Amygdala (tissue), 56 donors: ENCODE measurements at places on chromosomes 5 and 9.

DNA sequence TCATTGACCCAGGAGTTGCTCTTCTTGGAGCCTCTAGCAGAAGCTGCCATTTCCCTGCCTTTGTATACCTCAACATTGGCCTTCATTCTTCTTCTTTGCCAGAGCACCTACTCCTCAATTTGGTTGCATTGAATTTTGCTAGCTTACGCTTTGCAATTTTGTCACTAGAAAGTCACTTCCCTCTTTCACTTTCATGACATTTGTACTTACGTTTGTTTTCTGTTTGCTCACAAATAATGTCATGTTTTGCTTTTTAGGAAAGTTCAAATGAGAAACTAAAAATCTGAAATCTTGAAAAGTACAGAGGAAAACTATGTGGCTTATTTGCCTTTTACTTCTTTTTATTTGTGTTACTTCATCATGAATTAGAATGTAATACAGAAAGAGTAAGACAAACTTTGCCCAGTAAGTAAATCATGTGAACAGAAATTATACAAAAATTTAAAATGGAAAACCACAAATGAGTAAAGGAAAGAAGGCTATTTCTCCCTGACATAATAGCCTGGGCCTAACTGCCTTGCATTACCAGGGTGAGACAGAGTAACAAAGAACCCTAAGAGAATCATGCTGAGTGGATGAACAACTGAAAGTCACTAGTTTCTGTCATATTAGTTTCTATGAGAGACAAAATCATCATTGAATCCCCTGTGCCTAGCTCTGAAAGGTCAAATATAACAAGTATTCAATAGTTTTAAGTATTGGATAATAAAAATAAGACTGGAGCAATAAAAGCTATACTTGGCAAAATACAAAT lies 7.4 kb upstream of the IFNA1 start:
- no peak for DNase-seq

- no peak for DNase-seq
These were observed 186.7 kb upstream of the NR4A3 start for GRCh38 chr9:99635032-99635431.

DNA sequence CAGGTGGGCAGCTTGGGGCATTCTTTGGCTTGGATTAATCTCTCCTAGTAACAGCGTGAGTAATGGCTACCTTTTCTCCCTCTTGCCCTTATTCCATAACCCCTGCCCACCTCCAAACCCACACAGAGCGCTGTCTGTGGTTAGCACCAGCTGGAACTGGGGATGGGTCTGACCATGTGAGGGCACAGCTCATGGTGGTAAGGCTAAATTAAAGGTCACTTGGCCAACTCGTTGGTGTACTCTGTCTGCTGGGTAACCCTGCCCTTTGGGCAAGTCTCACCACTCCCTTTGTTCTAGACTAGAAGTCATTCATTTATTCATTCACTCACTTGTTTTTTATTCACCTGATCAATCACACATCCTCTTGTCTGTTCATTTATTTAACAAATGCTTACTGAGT lies 27.8 kb downstream of the PPARGC1B start:
- DNase-seq = no peak

- no peak for DNase-seq
These were observed 3.1 kb upstream of the NDUFS4 start for GRCh38 chr5:53557386-53557785.

GRCh38 chr9:91896513-91897121 lies 53.4 kb downstream of the ROR2 start:
- DNase-seq = no peak

DNA sequence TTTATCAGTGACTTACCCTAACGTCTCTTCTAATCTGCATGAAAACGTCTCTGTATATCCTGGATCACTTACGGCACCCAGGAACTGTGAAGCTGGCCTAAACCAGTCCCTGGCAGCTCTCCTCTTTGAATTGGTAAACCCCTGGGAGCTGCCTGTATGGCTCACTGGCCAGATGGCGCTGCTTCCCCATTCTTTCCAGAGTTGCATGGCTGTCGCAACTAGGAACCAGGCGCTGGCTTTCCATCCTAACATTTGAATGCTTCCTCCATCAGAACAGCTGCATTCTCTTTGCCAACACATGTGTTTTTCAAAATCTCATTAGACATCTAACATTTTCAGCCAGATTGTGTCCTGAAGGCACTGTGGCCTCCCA lies 8.0 kb upstream of the PCA3 start:
- no peak for DNase-seq

DNA sequence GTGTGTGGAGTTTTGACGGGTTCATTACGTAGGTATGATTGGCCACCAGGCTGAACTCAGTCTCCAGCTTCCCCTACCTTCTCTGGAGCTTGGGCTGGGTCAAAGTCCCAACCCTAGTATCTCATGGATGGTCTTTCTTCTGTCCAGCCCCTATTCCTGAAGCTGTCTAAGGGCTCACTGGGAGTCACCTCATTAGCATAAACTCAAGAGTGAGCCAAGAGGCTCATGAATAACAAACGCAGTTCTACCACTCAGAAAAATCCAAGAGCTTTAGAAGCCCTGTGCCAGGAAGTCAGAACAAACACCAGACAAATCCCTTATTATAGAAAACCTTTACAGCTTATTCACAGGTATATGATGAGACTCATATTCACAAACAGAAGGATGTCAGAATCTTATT lies 180.3 kb upstream of the NFIL3 start:
- DNase-seq = no peak

- no peak for DNase-seq
These were observed 111.6 kb downstream of the CTNND2 start for GRCh38 chr5:11792621-11793020.

- DNase-seq = no peak
These were observed 8.6 kb downstream of the NIPBL start for GRCh38 chr5:36885149-36885548.

DNA sequence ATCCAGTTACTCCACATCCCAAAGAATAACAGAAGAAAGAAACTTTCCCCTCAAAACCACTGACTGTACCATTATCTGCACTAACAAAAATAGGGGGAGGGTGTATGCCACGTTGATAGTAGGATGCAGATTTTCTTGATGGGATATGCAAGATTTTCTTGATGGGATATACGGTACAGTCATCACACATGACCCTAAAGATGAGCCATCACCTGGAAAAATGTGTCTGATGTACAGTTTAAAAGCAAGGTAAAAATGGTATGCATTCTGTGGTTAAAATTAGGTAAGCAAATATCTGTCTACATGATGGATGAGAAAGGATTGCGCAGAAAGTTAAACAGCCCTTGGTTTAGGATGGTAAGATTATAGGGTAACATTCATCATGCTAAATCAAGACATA lies 8.6 kb downstream of the COL23A1 start:
- no peak for DNase-seq

GRCh38 chr5:18113721-18114120 lies 479.5 kb downstream of the TAF11L14 start:
- no peak for DNase-seq

- no peak for DNase-seq
These were observed 243.5 kb downstream of the MAST4 start for GRCh38 chr5:66839636-66840185.
